ENCODE measurements at places on chromosomes 2 and 18.

DNA sequence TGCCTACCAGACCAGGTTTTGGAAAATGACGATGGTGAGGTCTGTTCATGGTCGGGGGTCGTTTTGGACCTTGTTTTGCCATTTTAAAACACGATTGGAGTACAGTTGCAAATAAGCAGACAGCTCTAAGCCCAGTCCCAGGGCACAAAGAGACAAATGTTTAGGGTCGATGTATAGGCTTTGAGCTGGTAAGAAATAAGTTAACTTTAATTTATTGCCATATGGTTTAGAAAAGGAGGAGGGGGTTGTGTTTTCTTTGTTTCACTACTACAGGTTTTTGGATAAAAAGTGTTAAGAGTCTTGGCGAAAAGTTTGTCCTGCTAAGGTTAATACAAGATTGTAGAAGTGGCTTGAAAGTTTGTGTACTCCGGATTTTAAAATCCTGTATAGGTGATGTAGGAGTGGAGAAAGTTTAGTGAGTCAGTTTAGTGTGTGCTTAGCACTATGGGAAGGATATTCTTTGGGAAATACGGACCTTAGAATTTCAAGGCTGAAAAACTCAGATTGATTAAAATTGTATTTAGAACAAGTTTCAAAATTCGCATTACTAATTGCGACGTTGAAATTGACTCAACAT is 1.3 kb downstream of the KCMF1 start:
- peak; percentile 49 for DNase-seq

DNA sequence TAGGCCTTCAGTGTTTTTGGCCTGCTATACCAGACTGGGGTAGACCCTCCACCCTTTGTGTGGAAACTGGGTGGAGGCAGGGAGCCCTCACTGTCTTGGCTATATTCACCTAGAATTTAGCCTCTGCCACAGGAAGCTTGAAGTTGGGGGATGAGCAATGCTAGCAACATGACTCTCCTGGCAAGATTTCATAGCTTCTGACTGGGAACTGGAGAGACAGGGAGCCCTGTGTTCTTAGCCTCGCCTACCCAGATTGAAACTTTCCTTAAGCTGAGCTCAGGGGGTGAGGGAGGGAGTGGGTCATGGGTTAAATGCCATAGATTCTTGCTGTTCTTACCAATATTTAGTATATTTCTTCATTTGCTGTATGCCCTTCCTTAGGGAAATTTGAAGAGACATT is 46.8 kb upstream of the FAM98A start:
- peak; percentile 10 for DNase-seq

DNA sequence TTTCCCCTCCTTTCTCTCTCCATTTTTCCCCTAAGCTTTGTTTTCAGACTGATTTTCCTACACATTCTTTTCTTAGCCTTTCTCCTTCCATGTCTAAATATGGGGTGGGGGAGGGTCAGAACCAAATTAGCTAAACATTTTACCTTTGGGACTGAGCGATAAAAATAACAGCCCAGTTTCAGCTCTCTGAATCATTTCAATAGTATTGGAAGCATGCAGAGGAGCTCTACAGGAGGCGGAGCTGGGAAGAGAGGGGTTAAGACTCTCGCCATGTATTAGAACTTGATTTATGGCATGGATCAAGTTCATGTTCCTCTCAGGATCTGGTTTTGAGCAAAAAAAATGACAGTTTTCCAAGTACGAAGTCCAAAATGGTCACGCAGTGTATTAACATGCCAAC is 109.1 kb downstream of the CPO start:
- no peak for DNase-seq

DNA sequence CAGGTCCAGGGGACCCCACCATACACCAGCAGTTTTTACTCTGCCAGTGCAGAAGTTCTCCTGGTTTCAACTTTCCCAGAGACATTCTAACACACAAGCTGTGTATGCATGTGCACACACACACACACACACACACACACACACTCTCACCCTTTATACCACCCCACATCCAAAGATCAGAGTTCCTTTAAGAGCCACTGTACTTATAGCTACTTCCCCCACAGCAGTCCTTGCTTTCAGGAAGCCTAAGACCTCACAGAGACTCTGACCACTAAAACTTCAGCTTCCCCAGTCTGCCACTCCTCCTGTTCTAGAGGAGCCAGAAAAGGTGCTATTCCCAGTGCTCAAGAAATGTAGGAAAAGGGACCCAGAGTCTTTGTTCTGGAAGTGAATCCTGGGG is 107.8 kb downstream of the ZNF521 start:
- no peak for DNase-seq

GRCh38 chr2:2191110-2191707 is 139.9 kb downstream of the MYT1L start:
- no peak for DNase-seq

GRCh38 chr2:234826681-234827080 is 125.1 kb upstream of the SH3BP4 start:
- DNase-seq: no peak

- no peak for DNase-seq
These were observed 14.1 kb downstream of the MERTK start for GRCh38 chr2:111912547-111912946.

- no peak for DNase-seq
These were observed 46.5 kb downstream of the EFEMP1 start for GRCh38 chr2:55877087-55877436.

GRCh38 chr2:30692829-30693275 is 114.4 kb downstream of the CAPN13 start:
- no peak for DNase-seq

GRCh38 chr2:3021720-3022119 is 355.9 kb downstream of the EIPR1 start:
- DNase-seq: no peak

DNA sequence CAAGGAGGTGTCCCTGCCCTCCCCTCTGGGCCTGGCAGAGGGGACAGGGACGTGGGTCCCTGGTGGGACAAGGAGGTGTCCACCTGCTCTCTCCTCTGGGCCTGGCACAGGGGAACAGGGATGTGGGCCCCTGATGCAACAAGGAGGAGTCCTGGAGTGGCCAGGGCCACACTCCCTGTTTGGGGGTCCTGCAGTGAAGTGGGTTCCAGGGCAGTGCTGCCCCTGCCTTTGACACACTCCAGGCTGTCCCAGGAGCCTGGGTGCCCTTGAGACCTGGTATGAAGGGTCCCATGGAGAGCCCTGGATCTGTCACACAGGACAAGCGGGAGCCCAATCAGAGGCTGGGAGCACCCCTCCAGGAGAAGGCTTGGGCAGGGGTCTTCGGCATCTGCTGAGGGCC is 75.8 kb upstream of the GPC1 start:
- DNase-seq: no peak

DNA sequence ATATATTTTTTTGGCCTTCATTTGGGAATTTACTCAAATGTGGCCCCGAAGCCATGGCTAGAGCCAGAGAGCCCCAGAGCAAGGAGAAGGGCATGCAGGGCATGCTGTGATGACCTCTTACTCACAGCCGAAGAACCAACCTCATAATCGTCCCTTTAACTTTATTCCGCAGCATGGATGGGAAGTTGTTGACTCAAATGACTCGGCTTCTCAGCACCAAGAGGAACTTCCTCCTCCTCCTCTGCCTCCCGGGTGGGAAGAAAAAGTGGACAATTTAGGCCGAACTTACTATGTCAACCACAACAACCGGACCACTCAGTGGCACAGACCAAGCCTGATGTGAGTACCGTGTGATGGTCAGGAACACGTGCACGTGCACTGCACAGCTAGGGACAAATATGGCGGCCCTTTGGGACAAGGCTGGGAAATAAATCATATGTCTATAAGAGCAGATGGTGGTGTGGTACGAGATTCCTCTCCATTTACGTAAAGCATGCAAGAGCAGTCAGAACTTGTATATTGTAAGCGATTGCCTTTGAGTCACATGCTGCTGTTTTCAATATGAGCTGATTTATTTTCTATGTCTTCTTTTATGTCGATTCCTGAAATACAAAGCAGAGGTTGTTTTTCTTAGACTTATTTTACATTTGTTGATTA is 280.9 kb downstream of the NEDD4L start:
- DNase-seq: no peak

GRCh38 chr2:111665011-111665410 is 219.0 kb downstream of the ANAPC1 start:
- no peak for DNase-seq

GRCh38 chr18:79650959-79651358 is 28.6 kb upstream of the CTDP1 start:
- DNase-seq: no peak

DNA sequence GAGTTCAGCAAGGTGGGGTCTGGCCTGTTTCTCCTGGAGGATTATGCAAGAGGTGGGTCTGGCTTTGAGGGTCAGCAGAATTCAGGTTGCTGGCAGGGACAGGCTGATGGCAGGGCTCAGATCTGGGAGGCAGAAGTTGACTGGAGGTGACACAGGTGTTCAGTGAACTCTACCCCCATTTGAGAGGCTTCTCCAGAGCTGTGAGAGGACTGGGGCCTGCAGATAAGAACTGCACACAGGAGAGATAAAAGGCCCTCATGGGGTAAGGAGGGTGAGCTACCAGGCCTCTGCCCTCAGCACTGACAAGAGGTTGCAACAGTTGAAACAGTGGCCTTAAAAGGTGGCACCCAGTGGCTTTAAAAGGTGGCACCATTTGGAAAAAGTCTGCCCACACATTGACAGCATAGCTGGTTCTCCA is 13.1 kb downstream of the MOCOS start:
- no peak for DNase-seq

DNA sequence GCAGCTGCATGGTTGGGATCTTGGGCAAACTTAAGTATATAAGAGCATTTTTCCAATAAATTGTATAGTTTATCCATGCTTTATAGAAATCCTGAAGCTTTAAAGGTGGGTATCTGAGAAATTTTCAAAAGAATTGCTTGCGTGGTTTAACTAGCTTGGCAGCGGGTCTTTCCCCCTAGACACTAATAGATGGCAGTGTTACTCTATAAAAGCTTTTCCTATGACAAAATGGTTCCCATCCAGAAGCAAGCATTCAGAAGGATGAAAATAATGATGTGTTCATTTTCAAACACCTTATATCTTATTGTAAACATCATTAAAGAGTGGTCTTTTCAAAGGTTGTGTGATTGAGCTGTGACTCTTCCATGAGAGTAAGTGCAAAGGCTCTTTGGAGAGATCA is 45.9 kb downstream of the KDM3A start:
- DNase-seq: no peak

DNA sequence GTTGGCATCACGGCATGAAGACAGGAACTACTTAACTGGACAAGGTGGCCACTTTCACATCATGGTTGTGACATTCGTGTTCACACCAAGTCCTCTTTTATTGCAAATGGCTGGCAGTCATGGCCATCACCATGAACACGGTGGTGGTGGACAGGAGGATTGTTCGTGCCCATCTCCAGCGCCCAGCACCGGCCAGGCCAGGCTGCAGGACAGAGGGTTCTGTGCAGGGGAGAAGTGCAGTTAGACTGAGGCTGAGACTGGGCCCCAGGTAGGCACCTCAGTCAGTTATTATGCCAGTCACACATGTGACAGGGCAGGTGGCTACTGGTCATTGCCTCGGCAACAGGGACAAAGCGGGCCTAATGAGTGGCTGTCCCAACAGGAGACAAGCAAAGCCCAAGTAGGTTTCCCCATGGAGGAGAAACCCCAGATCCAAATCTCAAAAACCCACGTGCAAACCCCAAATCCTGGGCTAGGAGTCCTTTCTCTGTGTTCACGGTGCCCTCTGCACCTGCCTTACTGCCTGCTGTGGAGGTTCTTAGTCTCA is 468.1 kb upstream of the MYT1L start:
- no peak for DNase-seq

DNA sequence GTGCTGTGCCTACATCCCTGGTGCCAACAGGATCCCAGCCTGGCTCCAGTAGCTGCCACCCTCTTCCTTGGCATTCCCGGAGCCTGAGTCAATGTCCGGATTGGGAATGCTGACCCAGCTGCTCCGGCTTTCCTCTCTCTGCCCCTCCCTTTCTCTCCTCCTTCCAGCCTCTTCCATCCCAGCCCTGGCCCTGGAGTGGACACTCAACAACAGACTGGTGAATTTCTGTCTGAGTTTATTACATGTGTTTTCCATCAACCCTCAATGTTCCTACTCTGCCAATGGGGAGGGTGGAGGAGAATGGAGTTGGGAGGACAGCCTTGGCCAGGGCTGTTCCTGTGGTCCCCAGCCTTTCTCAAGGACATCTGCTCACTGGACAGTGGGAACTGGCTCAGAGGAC is 917 bp upstream of the PRKAG3 start:
- peak; percentile 64 for DNase-seq

DNA sequence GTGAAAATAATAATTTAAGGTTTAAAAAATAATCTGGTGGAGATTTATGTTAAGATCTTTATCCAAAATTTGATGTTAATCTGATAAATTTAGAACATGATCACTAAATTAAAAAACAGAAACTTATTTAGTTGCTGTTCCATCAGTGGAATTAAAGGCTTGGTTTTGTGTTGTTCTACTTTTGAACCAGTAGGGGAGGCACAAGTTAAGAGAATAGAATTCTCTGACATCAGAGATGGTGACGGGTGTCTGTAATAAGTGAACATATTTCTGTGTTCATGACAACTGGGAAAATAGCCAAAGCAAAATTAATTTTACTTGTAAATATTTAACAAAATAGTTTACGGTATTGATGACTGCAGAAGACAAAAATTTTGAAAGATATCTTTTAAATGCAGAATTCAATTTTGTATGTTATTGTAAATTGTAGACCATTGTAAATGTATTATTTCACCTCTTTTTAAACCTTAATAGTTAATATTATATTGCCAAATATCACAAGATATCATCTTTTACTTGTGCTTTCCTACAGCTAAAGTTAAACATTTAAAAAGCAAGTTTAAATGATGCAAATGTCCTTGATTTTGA is 106.0 kb downstream of the UBR3 start:
- peak; percentile 32 for DNase-seq

GRCh38 chr2:5694306-5694705 is 2.1 kb downstream of the SOX11 start:
- DNase-seq: peak; percentile 3

- DNase-seq: peak; percentile 80
These were observed 129.8 kb upstream of the RAB6C start for GRCh38 chr2:129849559-129850160.

GRCh38 chr2:47038656-47039488 is 116.2 kb downstream of the STPG4 start:
- DNase-seq: no peak

- DNase-seq: no peak
These were observed 20.3 kb downstream of the SEC11C start for GRCh38 chr18:59159986-59160385.

DNA sequence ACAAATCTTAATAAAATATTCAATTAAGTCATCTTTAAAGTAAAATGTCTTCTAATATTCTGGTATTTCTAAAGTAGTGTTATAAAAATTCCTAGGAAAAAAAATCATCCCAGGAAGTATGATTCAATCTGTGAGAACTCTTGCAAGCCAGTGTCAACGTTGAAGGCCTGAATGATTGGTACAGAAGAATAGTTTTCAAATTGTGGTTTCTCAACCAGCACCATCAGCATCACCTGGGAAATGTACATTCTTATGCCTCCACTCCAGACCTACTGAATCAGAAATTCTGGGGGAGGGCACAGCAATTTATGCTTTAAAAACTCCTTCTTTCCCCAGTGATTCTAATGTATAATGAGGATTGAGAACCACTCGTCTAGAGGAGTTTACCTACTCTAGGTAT is 62.3 kb upstream of the C2orf15 start:
- peak; percentile 25 for DNase-seq

GRCh38 chr2:106530866-106531265 is 43.7 kb downstream of the CD8B2 start:
- DNase-seq: no peak

All from foreskin fibroblast (primary cell).